ENCODE measurements at places on chromosomes 3 and 15. TPM values are rescaled to one million over a fixed set of nuclear protein-coding genes. Genes with fewer than 3 reads are reported as not detected.
A peak's percentile ranks its signal among the peaks of the same experiment; 100 is the strongest.

DNA sequence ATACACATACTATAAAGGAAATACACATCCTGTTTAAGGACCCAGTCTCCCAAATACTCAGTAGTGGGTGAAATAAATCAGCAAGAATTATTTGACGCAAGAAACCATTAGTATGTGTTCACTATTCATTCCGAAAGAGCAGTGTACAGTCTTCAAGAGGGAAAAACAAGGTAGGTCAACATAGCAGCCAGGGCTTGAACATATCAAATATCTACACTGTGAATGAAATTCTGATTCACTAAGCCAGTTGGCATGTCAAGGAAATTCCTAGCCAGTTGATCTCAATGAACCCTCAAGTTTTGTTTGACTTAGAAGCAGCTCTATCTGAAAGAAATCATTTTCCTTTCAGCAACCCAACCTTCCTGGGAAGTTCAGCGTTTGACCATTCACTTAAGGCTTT is 99.0 kb downstream of the CNTN3 start:
- peaks cover 11% of the 10 kb centered on the region for H3K4me1 ChIP-seq
- H3K36me3 ChIP-seq, result no peaks in the 10 kb centered on the region
- H3K4me3 ChIP-seq, result no peak overlapping the region
- no peaks in the 10 kb centered on the region for H3K27me3 ChIP-seq
- no peak for DNase-seq

DNA sequence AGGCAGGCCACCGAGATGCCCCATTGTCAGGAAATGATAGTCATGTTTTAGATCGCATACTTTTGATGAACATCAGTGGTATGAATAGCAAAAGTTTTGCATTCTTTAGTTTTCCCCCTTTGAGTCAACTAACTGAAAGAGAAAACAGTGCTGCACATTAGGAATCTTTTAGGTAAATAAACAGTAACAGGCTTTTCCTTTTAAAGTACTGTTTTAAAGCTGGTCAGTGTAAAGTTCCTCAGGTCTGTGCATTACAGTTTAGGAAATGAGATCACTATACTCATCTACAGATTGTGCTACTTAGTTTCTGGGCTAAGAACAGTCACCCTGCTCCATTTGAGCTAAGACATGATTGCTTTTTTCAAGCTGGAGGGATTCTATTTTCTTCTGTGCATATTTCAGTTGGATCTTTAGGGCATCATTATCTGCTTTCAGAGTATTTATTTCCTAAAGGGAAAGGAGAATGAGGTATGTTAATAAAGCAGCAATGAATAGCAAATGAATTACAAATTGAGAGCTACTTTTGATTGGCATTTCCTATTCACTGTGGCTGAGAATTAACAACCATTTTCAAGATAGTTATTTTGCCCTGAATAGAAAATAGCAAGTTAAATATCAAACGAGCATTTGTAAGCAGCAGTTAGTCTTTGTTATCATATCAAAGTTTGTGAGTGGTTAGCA is 36.5 kb downstream of the FAM98B start:
- H3K4me3 ChIP-seq, result no peak overlapping the region
- no peak for DNase-seq
- H3K27ac ChIP-seq, result no peak overlapping the region
- H3K27me3 ChIP-seq, result no peaks in the 10 kb centered on the region

DNA sequence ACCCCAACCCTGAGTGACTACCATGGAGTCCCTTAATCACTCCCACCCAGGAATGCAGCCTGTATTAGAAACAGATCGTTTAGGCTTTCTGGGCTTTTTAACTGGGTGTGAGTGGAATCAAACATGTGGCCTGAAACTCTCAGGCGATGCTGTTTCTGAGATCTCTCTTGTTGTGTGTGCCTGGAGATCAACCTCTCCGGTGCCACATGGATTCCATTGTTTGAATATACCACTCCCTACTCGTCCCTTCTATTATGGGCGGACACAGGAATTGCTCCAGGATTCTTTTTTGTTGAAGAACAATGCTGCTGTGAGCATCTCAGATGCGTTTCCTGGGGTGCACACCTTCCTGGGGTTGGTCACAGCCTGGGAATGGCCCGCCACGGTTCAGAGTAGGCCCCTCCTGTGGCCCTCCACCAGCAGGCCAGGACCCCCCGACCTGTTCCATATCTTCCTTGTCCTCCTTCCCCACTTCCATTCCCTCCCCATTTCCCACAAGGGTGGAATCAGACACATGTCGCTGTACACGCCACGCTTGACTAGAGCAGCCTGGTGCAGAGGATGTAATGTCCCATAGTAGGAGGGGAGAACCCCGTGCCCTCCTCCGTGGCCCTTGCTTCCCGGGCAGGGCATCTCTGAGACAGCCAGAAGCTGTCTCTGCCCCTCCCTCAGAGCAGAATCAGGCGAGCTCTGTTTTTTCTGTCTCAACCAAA is 36.4 kb upstream of the PRR23E start:
- DNase-seq, result no peak
- no peak overlapping the region for H3K27ac ChIP-seq
- no peaks in the 10 kb centered on the region for H3K36me3 ChIP-seq
- H3K4me1 ChIP-seq, result no peaks in the 10 kb centered on the region

- no peak overlapping the region for H3K27ac ChIP-seq
- DNase-seq, result no peak
- no peak overlapping the region for H3K4me3 ChIP-seq
- H3K4me1 ChIP-seq, result peaks cover 13% of the 10 kb centered on the region
- peaks cover 2% of the 10 kb centered on the region for H3K27me3 ChIP-seq
These were observed 178.8 kb downstream of the PLCL2 start for GRCh38 chr3:17063596-17063995.

GRCh38 chr3:32593903-32594525 is 23.4 kb upstream of the DYNC1LI1 start:
- peak overlapping the region; percentile 12 for H3K27ac ChIP-seq
- H3K4me3 ChIP-seq, result no peak overlapping the region
- no peaks in the 10 kb centered on the region for H3K36me3 ChIP-seq

- H3K4me3 ChIP-seq, result no peak overlapping the region
- H3K36me3 ChIP-seq, result peaks cover 21% of the 10 kb centered on the region
- H3K4me1 ChIP-seq, result peaks cover 4% of the 10 kb centered on the region
These were observed 10.9 kb downstream of the ATG7 start for GRCh38 chr3:11283139-11283475.

DNA sequence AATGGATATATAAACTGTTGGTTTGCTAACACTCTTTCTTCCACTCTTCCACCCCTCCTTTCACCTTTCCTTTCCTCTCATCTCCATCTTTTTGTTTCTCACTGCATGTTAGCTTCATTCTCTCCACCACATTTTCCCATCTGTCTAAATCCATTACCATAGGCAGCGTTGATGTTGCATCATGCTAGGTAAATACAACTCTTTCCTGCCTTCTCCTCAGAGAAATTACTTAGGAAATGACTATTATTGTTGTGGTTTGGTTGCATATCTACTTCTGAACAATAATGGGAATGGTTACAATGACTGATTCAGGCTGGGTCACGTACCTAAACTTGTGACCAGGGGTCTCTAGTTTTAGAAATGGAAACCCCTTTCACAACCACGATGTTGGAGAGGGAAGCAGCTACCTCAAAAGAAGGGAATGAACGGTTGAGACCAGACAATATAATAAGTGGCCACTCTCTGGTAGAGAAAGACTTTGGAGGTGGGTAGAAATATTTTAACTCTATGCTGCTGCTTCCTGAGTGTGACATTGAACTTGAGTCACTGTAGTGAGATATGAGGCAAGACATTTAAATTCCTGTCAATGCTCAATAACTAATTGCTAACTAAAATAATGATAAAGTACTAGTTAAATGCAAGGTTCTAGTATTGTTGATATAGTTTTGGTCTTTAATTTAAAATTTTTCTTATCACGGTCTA is 314.1 kb upstream of the TGFBR2 start:
- no peak overlapping the region for H3K4me3 ChIP-seq
- H3K36me3 ChIP-seq, result no peaks in the 10 kb centered on the region
- no peak for DNase-seq
- peak overlapping the region; percentile 33 for H3K27ac ChIP-seq
- peaks cover 49% of the 10 kb centered on the region for H3K4me1 ChIP-seq
- no peaks in the 10 kb centered on the region for H3K27me3 ChIP-seq

GRCh38 chr15:70793694-70794093 is 30.3 kb upstream of the UACA start:
- peaks cover 3% of the 10 kb centered on the region for H3K4me1 ChIP-seq
- DNase-seq, result no peak
- H3K27me3 ChIP-seq, result no peaks in the 10 kb centered on the region
- H3K4me3 ChIP-seq, result no peak overlapping the region
- no peak overlapping the region for H3K27ac ChIP-seq
- H3K36me3 ChIP-seq, result no peaks in the 10 kb centered on the region

- no peaks in the 10 kb centered on the region for H3K4me1 ChIP-seq
- H3K27me3 ChIP-seq, result peaks cover 5% of the 10 kb centered on the region
- H3K36me3 ChIP-seq, result no peaks in the 10 kb centered on the region
- no peak overlapping the region for H3K27ac ChIP-seq
- no peak for DNase-seq
- H3K4me3 ChIP-seq, result no peak overlapping the region
These were observed 127.7 kb upstream of the CHRM5 start for GRCh38 chr15:33840615-33841014.

- H3K4me1 ChIP-seq, result peaks cover 2% of the 10 kb centered on the region
- no peak for DNase-seq
- no peaks in the 10 kb centered on the region for H3K36me3 ChIP-seq
- H3K27me3 ChIP-seq, result peaks cover 1% of the 10 kb centered on the region
- no peak overlapping the region for H3K27ac ChIP-seq
These were observed 14.6 kb downstream of the SCG5 start for GRCh38 chr15:32656091-32656490.

GRCh38 chr3:37171144-37171543 is 3.2 kb downstream of the LRRFIP2 start:
- no peak for DNase-seq
- H3K36me3 ChIP-seq, result no peaks in the 10 kb centered on the region
- no peak overlapping the region for H3K27ac ChIP-seq
- peaks cover 23% of the 10 kb centered on the region for H3K4me1 ChIP-seq
- H3K27me3 ChIP-seq, result no peaks in the 10 kb centered on the region
- no peak overlapping the region for H3K4me3 ChIP-seq

DNA sequence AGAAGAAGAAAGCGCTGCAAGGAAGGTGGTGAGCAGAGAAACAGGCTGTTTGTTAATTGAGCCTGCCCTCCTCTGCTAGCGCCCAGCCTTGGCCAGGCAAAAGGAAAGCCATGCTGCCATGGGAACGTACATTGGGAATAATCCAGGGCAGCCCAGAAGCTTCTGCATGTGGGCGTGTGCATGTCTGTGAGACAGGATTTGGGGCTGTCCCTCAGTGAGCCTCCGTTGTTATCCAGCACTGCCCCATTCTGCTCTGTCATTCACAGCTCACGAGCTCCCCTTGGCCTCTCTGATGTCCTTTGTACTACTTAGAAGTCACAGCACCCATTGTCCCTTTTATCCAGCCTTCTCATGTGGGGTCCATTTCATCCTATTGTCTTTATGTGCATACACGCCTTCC is 239.1 kb upstream of the ROPN1 start:
- no peak for DNase-seq
- peaks cover 75% of the 10 kb centered on the region for H3K4me1 ChIP-seq
- no peak overlapping the region for H3K27ac ChIP-seq
- peaks cover 58% of the 10 kb centered on the region for H3K36me3 ChIP-seq
- H3K4me3 ChIP-seq, result no peak overlapping the region

- DNase-seq, result no peak
- no peak overlapping the region for H3K27ac ChIP-seq
- no peaks in the 10 kb centered on the region for H3K27me3 ChIP-seq
These were observed 6.4 kb upstream of the TBC1D21 start for GRCh38 chr15:73866881-73867410.

DNA sequence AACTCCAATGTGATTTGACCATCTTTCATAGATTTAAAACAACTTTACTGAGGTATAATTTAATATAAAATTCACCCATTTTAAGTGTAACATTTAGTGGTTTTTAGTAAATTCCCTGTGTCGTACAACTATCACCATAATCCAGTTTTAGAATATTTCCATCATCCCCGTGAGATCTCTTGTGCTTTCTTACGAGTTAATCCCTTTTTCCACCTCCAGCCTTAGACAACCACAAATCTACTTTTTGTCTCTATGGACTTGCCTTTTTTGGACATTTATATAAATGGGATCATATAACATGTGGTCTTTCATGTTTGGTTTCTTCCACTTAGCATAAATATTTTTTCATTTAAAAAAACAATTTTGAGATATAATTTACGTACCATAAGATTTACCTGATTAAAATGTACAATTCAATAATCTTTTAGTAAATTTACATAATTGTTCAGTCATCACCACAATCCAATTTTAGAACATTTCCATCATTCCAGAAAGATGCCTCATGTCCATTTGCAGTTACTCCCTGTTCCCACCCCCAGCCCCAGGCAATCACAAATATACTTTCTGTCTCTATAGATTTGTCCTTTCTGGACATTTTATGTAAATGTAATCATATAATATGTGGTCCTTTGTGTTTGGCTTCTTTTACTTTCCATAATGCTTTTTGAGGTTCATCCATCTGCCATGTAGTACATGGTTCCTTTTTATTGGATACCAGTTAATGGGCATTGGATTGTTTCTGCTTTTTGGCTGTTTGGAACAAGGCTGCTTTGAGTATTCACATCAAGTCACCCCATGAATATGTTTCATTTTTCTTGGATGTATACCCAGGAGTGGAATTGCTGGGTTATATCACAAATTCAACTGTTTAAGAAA is 3.1 kb downstream of the OXSR1 start:
- H3K36me3 ChIP-seq, result no peaks in the 10 kb centered on the region
- no peak overlapping the region for H3K4me3 ChIP-seq
- no peak for DNase-seq
- no peak overlapping the region for H3K27ac ChIP-seq
- H3K4me1 ChIP-seq, result peaks cover 16% of the 10 kb centered on the region
- H3K27me3 ChIP-seq, result peaks cover 10% of the 10 kb centered on the region

- no peaks in the 10 kb centered on the region for H3K36me3 ChIP-seq
- no peak for DNase-seq
- H3K27ac ChIP-seq, result no peak overlapping the region
- H3K4me1 ChIP-seq, result no peaks in the 10 kb centered on the region
These were observed 184.4 kb downstream of the VGLL4 start for GRCh38 chr3:11459186-11459824.

The SEMA7A gene
- total RNA-seq, result 41.4 TPM

The CCR4 gene
- total RNA-seq, result 0.08 TPM

The ATG3 gene
- 46.3 TPM for total RNA-seq

The SOX2 gene
- total RNA-seq, result 1.4 TPM

Measured in endothelial cell (in vitro differentiated cells).